IgD-negative memory B cell (primary cell): ENCODE measurements at places on chromosomes 3 and 15. TPM values are rescaled to one million over a fixed set of nuclear protein-coding genes. Genes with fewer than 3 reads are reported as not detected.

SEC22A gene
- 10.9 TPM for polyA plus RNA-seq

CHST14 gene
- polyA plus RNA-seq = 1.8 TPM

AP3B2 gene
- polyA plus RNA-seq = 0.35 TPM

SH2D7 gene
- polyA plus RNA-seq = not detected

GRM7 gene
- polyA plus RNA-seq = not detected

RAB6B gene
- polyA plus RNA-seq = 0.36 TPM

MST1 gene
- polyA plus RNA-seq = 1.3 TPM

CCR8 gene
- not detected for polyA plus RNA-seq

UACA gene
- polyA plus RNA-seq = 1.1 TPM

TEX55 gene
- not detected for polyA plus RNA-seq
